ENCODE measurements at places on chromosomes 7 and 10.

DNA sequence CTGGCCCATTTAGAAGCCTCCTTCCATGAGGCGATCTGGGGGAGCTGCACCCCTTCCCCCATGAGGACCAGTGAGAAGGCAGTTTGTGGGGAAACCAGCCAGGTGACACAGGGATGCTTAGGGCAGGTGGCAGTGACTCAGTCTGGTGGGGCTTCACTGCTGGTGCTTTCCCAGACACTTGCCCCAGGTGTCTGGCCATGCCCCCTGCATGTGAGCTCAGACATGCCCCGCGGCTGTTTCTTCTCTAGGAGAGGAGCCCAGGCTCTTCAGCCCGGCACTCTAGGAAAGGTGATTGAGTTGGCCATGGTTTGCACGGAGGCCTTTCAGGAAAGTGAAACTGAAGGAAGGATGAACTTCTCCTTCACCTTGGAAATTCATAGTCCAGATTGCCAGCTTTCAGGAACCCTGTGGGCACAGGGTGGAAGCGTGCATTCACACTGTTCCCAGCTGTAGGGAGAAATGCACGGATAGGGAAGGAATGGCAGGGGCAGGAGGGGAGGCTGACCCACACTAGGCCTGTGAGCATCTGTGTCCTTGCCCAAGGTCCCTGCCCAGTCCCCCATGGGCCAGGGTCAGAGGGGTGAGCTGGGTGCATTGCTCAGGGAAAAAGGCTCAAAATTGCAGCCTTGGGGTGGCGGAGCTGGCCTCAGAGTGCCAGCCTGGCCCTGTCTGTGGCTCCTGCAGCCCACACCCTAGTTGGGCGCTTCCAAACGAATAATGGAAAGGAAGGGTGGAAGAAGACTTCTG, 359.1 kb downstream of the GLRX3 start:
- DNase-seq: no peak

GRCh38 chr7:141198194-141198958, 124.5 kb downstream of the TMEM178B start:
- no peak for DNase-seq

DNA sequence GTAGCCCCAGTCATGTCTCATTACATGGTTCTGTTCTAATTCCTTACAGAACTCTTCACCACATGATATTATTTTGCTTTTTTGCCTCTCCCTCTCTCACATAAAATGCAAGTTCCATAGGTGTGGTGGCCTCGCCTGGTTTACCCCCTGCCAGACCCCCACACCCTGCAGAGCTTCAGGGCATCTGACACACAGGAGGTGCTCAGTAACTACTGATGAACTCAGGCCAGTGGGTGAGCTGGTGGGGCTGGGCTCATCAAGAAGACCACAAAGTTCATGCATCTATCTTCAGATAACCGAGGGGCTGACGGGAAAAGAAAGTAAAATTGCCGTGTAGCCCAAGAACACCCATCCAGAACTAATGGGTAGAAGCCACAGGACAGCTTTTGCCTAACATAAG, 253.1 kb downstream of the GRID1 start:
- no peak for DNase-seq

- DNase-seq: no peak
Observed at GRCh38 chr10:30594077-30594476, 35.5 kb downstream of the LYZL2 start.

DNA sequence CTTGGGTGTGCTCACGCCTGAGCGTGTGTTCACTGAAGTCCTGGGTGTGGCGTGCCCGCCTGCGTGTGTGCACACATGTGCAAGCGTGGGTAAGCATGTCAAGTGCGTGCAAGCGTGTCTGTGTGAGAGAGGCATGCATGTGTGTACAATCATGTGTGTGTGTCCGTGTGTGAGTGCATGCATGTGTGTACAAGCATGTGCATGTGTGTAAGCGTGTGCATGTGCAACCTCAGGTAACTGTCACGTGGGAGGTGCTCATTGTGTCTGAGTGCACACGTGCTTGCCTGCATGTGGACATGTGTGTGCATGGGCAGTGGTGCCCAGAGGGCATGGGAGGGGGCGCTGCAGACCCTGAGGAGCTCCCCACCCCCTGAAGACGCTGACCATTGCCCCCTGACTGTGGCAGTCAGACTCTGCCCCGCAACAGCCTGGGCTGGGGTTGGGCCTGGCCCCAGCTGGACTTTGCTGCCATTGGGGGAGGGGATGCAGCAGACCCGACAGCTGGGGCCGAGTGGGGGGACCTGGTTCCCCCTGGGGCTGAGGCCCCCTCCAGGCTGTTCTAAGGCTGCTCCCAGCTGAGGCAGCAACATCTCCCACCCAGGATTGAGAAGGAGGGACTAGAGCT, 88.1 kb downstream of the UNCX start:
- no peak for DNase-seq

DNA sequence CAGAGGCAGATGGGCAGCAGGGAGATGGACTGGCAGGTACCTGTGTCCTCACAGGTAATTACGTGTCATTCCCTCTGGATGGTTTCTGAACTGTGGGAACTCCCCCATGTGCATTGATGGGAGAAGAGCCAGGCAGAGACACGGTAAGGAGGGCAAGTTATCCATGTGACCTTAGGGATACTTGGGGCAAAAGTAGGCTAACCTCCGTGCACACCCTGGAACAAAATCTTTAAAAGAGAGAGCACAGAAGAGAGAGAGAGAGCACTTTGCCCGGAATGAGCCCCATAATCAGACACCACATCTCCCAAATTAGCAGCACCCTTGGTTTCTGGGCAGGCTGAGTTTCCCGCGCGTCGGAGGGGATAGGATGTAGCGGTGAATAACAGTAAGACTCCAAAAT, 423.2 kb downstream of the PAXIP1 start:
- DNase-seq: no peak

GRCh38 chr10:50381642-50382041, 130.3 kb upstream of the ASAH2 start:
- no peak for DNase-seq

DNA sequence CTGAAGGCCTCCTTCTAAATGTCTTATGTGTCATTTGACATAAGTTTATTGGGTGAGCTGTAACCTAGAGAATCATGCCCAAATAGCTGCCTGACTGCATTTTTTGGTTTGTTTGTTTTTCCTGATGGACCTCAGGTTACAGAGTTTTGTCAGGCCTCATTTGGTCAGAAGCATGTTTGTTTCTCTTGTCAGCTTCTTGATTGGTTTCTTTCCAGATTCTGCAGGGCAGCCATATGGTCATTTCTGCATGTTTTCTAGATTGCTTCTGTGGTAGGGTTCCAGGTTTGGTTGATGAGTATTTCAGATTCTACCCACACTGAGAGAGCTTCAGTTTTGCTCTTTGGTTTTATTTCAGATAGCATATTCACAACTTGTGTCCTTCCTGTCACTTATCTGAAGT, 28.0 kb downstream of the GLCCI1 start:
- DNase-seq: peak; percentile 64

DNA sequence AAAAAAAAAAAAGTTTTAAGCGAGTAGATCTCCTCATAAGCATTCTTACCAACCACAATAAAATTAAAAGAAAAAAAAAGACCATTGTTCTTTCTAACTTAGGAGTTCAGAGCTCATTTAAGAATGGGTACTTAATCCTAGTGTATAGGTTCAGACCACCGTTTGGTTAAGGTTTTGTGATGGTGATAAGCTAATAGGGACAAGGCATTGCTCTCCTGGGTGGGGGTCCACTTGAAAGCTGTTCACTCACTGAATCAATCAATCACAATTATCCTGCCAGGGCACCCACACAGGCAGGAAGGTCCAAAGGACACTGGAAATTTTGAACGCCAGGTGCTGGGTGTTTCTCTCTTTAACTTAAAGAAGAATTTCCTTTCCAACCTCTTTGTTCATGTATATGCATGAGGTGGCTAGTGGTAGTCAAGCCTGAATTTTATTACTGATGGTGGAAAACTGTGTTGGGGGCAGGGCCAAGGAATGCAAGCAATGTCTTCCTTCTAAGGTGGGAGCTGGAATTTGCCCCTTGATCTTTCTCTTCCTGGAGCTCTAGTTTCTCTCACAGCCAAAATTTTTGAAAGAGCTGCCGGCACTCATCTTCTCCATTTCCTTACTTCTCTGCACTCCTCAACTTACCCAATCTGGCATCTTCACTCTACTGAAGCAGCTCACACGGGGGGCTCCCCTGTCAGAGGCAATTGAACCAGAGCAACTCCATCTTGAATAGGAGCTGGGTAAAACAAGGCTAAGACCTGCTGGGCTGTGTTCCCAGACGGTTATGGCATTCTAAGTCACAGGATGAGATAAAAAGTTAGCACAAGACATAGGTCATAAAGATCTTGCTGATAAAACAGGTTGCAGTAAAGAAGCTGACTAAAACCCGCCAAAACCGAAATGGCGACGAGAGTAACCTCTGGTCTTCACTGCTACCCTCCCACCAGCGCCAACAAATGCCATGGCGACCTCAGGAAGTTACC, 7.5 kb upstream of the FAM131B start:
- DNase-seq: no peak
